ENCODE measurements at places on chromosomes 1 and 21. TPM values are rescaled to one million over a fixed set of nuclear protein-coding genes. Genes with fewer than 3 reads are reported as not detected.
A peak's percentile ranks its signal among the peaks of the same experiment; 100 is the strongest.

CASQ2 gene
- total RNA-seq, result 1.5 TPM

CD34 gene
- 45.5 TPM for total RNA-seq

FALEC gene
- not detected for total RNA-seq

- DNase-seq, result no peak
These were observed 1.0 kb downstream of the PLEKHG5 start for GRCh38 chr1:6490181-6491080.

- no peak for DNase-seq
These were observed 41.0 kb downstream of the ATP2B4 start for GRCh38 chr1:203667616-203668015.

DNA sequence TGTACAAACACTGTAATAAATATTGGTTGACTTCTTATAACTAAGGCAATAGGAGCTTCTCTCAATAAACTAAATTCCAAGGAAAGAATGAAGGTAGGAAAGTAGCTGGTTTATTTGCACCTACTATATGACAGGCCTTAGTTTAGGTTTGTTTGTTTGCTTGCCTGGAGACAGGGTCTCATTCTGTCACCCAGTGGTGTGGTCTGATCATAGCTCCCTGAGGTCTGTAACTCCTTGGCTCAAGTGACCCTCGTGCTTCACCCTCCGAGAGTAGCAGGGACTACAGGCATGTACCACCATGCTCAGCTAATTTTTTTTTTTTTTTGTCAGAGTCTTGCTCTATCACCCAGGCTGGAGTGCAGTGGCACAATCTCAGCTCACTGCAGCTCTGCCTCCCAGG lies 1.9 kb upstream of the EDARADD start:
- no peak for DNase-seq

FMO4 gene
- 3.6 TPM for total RNA-seq

LCE4A gene
- total RNA-seq, result not detected

PADI2 gene
- 4.0 TPM for total RNA-seq

DNA sequence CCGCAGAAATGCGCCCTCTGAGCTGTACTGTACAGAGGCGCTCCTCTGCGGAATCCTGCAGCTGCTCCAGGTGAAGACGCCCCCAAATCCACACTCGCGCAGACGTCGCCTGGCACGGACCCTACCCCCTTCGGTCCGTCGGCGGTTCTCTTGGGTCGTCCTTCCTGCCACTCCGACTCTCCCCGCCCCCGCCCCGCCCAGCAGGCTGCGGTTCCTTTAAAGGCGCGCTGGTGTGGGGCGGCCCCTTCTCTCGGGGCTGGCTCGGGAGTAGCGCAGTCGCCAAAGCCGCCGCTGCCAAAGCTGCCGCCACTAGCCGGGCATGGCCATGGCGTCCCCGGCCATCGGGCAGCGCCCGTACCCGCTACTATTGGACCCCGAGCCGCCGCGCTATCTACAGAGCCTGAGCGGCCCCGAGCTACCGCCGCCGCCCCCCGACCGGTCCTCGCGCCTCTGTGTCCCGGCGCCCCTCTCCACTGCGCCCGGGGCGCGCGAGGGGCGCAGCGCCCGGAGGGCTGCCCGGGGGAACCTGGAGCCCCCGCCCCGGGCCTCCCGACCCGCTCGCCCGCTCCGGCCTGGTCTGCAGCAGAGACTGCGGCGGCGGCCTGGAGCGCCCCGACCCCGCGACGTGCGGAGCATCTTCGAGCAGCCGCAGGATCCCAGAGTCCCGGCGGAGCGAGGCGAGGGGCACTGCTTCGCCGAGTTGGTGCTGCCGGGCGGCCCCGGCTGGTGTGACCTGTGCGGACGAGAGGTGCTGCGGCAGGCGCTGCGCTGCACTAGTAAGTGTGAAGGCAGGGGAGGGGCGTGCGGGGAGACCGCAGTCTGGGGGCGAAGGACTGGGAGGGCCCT lies at the start of gene RASSF5:
RASSF5 (plus strand) TSS at position 248 of the 846 bp plus-strand sequence; CDS start at position 320, 72 bp downstream.
- DNase-seq, result peak; percentile 91

NEGR1 gene
- total RNA-seq, result 34.7 TPM

- no peak for DNase-seq
These were observed 105.8 kb downstream of the OMA1 start for GRCh38 chr1:58440696-58441095.

DNA sequence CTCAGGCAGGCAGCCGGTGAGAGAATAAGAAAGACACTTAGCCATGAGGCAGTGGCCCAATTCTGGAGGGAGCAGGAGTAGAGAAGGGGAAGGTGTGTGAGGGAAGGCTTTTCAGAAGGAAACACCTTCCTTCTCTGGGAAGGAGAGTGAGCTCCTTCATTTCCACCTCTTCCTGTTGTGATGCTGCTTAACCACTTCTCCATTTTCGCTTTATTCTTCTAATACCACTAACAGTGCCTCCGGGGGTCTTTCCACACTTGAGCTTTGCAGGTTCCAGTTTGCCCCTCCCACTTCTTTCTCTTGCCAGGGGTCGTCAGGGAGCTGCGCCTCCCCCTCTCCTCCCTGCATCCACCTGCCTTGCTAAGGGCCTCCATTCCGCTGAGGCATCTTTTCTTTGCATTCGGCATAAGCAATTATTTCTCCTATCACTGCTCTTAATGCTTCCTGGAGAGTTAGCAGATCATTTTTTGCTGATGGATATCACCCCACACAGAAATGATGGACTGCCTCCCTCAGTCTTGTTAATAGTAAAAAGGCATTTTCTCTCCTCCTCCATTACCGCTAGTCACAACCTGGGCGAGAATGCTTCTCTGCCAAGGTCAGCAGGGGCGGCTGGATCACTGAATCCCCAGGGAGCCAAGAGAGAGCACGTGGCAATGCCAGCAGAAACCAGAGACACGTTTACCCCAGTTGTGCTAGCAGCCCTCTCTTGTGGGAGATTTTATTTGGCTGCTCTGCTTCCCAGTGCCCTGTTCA lies 74.8 kb downstream of the ELAVL4 start:
- DNase-seq, result no peak

- DNase-seq, result no peak
These were observed 3.5 kb downstream of the MEX3A start for GRCh38 chr1:156078728-156079127.

GRCh38 chr21:27581168-27581567 lies 614.3 kb upstream of the ADAMTS5 start:
- no peak for DNase-seq
